ENCODE measurements at places on chromosomes 13 and 19. TPM values are rescaled to one million over a fixed set of nuclear protein-coding genes. Genes with fewer than 3 reads are reported as not detected.

DNA sequence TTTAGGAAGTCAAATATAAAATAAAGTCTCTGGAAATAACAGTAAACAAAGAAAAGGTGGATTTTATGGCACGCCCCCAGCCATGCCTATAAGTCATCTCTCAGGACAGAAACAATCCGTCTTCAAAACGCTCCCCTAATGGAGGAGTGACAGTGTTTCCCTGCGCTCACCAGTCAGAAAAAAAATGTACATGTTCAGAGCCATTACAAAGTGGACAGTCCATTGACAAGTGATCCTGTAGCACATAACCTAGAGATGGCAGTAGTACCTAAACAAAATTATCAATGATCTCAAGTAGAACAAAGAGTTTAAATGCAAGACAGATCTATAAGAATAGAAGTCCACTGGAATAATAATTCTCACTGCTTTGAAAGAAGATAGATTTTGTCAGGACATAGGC lies 891.7 kb upstream of the MIR17HG start:
- H3K4me1 ChIP-seq: no peaks in the 10 kb centered on the region
- H3K4me3 ChIP-seq: no peak overlapping the region
- H3K36me3 ChIP-seq: no peaks in the 10 kb centered on the region
- H3K27ac ChIP-seq: no peak overlapping the region
- DNase-seq: no peak

GRCh38 chr19:8469613-8470368 lies 25.0 kb downstream of the HNRNPM start:
- H3K4me1 ChIP-seq: no peaks in the 10 kb centered on the region
- H3K36me3 ChIP-seq: peaks cover 23% of the 10 kb centered on the region
- DNase-seq: no peak
- no peaks in the 10 kb centered on the region for H3K27me3 ChIP-seq

- no peak overlapping the region for H3K4me3 ChIP-seq
- H3K27me3 ChIP-seq: no peaks in the 10 kb centered on the region
- DNase-seq: no peak
- H3K36me3 ChIP-seq: no peaks in the 10 kb centered on the region
- H3K27ac ChIP-seq: no peak overlapping the region
These were observed 208.1 kb downstream of the RBM26 start for GRCh38 chr13:79197933-79198332.

DNA sequence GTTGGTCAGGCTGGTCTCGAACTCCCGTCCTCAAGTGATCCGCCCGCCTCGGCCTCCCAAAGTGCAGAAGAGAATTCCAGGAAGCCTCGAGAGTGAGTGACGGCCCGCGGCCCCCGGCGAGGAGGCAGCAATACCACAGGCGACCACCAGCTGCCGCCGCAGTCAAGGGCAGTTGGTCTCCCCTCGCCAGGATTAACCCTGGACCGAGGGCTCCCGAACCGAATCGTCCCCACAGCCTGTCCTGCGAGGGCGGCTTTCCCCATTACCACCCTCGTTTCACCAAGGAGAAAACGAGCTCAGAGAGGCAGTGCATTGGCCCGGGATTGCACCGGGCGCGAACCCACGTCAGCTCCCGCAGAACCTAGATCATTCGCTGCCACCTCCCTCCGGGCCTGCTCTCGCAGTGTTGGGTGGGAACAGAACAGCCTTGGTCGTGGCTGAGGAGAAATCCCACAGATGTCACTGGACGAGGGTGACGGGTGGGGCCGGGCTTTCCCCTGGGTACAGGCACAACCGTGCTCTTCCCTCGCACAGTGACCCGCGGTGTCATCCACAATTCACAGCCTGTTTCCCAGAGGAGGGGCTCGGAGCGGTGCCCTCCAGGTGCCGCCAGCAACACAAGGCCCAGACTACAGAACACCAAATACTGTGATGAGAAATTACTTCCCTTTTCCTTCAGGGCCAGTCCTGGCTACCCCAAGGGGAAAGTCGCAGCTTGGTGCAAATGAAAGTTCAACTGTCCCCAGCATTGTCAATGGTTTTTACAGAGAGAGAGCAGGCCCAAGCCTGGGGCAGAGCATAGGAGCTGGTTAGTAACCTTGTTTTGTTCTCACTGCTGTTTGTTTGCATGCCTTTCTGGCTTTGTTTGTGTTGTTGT lies 24.8 kb downstream of the C2CD4C start:
- H3K27ac ChIP-seq: no peak overlapping the region
- peaks cover 32% of the 10 kb centered on the region for H3K27me3 ChIP-seq
- no peaks in the 10 kb centered on the region for H3K36me3 ChIP-seq

- no peak overlapping the region for H3K27ac ChIP-seq
- H3K4me1 ChIP-seq: peaks cover 8% of the 10 kb centered on the region
- no peak for DNase-seq
- peaks cover 95% of the 10 kb centered on the region for H3K27me3 ChIP-seq
- no peak overlapping the region for H3K4me3 ChIP-seq
- no peaks in the 10 kb centered on the region for H3K36me3 ChIP-seq
These were observed 1.3 kb downstream of the CDX2 start for GRCh38 chr13:27967736-27968315.

- peaks cover 10% of the 10 kb centered on the region for H3K4me1 ChIP-seq
- no peak for DNase-seq
- H3K27ac ChIP-seq: no peak overlapping the region
- no peak overlapping the region for H3K4me3 ChIP-seq
- H3K27me3 ChIP-seq: no peaks in the 10 kb centered on the region
- H3K36me3 ChIP-seq: no peaks in the 10 kb centered on the region
These were observed 16.2 kb downstream of the TLE5 start for GRCh38 chr19:3045885-3046697.

- DNase-seq: no peak
- H3K27ac ChIP-seq: peak overlapping the region; percentile 66
These were observed 747 bp upstream of the MARK4 start for GRCh38 chr19:45250216-45250831.

DNA sequence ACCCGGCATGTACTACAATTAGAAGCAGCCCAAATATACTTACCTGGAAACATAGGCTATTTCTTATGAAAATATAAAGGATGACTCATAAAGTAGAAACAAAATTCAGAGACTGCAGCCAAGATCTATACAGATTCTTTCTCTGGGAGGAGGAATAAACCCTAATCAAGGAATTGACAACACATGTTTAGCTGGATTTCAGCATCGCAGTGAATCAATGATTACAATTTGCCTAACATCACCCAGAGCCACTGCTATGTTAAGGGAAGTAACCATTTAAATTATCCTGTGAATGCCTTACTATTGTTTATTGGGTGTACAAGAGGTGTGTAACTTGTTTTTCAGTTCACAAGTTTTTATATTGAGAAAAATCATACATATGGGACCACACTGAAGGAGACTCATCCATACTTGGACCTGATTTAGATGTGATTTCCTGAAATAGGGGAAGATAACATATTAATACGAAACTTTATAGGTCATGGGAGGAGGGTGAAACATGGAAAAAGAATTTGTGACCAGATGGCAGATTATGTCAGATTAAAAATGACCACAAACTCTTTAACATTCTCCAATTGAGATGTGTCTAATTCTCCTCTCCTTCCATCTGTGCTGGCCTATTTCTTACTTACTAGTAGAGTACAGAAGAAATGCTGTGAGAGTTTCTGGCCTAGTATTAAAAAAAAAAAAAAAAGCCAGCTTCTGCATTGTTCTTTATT lies 1168.4 kb downstream of the SLITRK1 start:
- no peak overlapping the region for H3K4me3 ChIP-seq
- H3K27ac ChIP-seq: no peak overlapping the region
- no peaks in the 10 kb centered on the region for H3K4me1 ChIP-seq
- no peak for DNase-seq

GRCh38 chr13:31369213-31369612 lies 169.4 kb downstream of the B3GLCT start:
- DNase-seq: no peak

GRCh38 chr13:102945886-102946285 lies 100.1 kb downstream of the ERCC5 start:
- no peak for DNase-seq
- H3K36me3 ChIP-seq: no peaks in the 10 kb centered on the region
- no peaks in the 10 kb centered on the region for H3K4me1 ChIP-seq

GRCh38 chr13:66424422-66424821 lies 805.7 kb downstream of the PCDH9 start:
- H3K4me1 ChIP-seq: no peaks in the 10 kb centered on the region
- H3K36me3 ChIP-seq: no peaks in the 10 kb centered on the region
- H3K27me3 ChIP-seq: no peaks in the 10 kb centered on the region

- no peak overlapping the region for H3K4me3 ChIP-seq
- DNase-seq: no peak
- peaks cover 2% of the 10 kb centered on the region for H3K36me3 ChIP-seq
These were observed 56.6 kb downstream of the FRY start for GRCh38 chr13:32087955-32088747.

- no peak for DNase-seq
- no peaks in the 10 kb centered on the region for H3K36me3 ChIP-seq
- no peaks in the 10 kb centered on the region for H3K4me1 ChIP-seq
- no peak overlapping the region for H3K4me3 ChIP-seq
These were observed 275.8 kb upstream of the SOX1 start for GRCh38 chr13:111791131-111791530.

OR10H4 gene
- not detected for total RNA-seq

KIR3DL1 gene
- total RNA-seq: not detected

KLK15 gene
- total RNA-seq: not detected

GRIK5 gene
- total RNA-seq: 0.88 TPM

ZSWIM4 gene
- total RNA-seq: 3.7 TPM

SLC25A41 gene
- 0.60 TPM for total RNA-seq

TPTE2 gene
- total RNA-seq: not detected
